Left forelimb (tissue), 1 donor: ENCODE measurements at places on chromosomes 12 and 14.

DNA sequence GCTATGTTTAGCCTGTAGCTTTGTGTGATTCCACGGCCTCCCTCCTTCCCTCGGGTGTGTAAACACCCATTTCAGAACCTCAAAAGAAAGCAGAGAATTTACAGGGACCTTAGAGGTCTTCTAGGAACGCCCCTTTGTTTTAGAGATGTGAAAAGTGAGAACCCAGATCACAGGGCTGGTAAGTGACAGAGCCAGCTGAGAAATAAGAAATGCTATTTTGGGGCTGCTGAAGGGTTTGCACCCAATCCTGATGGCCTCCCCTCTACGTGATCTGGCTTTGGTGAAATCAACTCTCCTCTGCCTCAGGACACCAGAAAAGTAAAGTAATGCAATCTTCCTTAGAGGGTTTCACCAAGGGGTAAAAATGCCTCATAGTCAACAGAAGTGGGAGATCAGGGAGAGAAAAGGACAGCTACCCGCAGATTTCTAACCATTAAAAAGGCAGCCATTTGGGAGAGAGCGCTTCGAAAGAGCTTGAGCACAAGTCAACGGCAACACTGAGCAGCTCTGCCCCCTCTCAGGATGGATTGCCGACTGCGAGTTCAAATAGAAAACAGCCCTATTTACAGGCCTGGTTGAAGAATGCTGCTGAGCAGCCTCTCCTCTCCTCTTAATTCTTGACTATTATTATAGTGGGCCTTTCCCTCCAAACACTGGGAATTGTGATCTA, 78.5 kb upstream of the RASSF3 start:
- DNase-seq = no peak

DNA sequence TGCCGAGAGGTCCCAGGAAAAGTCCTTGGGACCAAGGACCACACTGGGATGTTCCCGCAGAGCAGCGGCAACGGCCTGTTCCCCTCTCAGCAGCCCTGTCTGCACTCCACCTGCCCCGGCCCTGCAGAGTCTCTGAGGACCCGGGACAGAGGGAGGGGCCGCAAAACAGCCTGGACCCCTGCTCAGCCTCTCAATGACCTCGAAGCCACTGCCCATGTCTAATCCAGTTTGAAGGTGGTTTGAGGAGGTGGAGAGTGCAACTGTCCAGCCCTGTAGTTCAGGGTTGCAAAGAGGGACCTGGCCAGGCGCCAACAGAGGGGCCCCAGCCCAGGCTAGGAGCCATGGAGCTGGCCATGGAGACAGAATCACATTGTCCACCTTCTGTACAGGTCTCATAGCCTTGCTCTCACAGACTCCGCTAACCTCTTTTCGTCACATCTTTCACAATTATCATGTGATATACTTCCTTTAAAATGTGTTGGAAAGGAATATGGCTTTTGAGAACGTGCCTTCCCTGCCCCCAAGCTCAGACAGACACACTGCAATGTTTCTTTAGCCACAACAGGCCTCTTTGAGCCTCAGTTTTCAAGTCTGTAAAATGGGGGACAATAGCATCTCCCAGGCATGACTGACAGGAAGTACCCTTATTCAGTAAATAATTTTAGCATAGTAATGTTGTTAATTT, 49.3 kb downstream of the ACTN1 start:
- DNase-seq = no peak

GRCh38 chr14:81252278-81252677, 31.5 kb upstream of the GTF2A1 start:
- no peak for DNase-seq

- DNase-seq = no peak
These were observed 28.4 kb upstream of the SIX1 start for GRCh38 chr14:60677701-60678100.

DNA sequence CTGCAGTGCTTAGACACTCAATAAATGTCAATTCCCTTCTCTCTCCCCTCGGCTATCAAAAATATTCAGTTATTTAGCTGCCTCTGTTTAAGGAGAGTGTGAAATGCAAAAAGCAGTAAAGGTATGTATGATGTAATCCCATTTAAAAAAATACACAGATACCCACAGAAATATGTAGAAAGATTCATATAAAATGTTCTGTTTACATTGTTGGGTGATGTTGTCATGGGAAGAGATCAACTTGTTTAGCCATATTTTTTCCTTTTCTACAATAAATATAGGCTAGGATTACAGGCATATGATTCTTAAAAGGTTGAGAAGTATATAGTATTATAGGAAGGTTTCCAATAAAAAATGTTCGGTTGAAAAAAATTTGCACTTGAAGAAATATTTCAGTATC, 7.8 kb downstream of the PPP2R3C start:
- DNase-seq = no peak
